ENCODE measurements at places on chromosomes 4 and X. TPM values are rescaled to one million over a fixed set of nuclear protein-coding genes. Genes with fewer than 3 reads are reported as not detected.

The ZNF827 gene
- 5.7 TPM for total RNA-seq

The SLC34A2 gene
- not detected for total RNA-seq

The CCKAR gene
- total RNA-seq: not detected

The DMD gene
- total RNA-seq: 10.9 TPM

The NKRF gene
- 10.5 TPM for total RNA-seq

The PORCN gene
- 38.1 TPM for total RNA-seq

The TEC gene
- 0.08 TPM for total RNA-seq

The TMEM31 gene
- not detected for total RNA-seq

The ERCC6L gene
- total RNA-seq: 2.2 TPM

The LRIT3 gene
- not detected for total RNA-seq

The CWH43 gene
- 14.8 TPM for total RNA-seq

The SYTL4 gene
- 0.39 TPM for total RNA-seq

The PRICKLE3 gene
- total RNA-seq: 21.5 TPM

The TMEM128 gene
- total RNA-seq: 28.2 TPM

The FGFBP2 gene
- not detected for total RNA-seq

The XAGE1A gene
- not detected for total RNA-seq

The ADGRG2 gene
- total RNA-seq: not detected

The VCX3B gene
- total RNA-seq: not detected

The GNRHR gene
- not detected for total RNA-seq

The GPM6B gene
- total RNA-seq: 0.19 TPM

The MSN gene
- total RNA-seq: 431 TPM

The UGT8 gene
- 0.61 TPM for total RNA-seq

The GAGE1 gene
- total RNA-seq: not detected

The DMP1 gene
- not detected for total RNA-seq

The CD38 gene
- total RNA-seq: not detected

The RFC1 gene
- 27.2 TPM for total RNA-seq

The LNX1 gene
- total RNA-seq: 0.39 TPM

The CT45A3 gene
- not detected for total RNA-seq

The RHOXF1 gene
- total RNA-seq: not detected

The IQCM gene
- total RNA-seq: not detected

The SLC4A4 gene
- 0.86 TPM for total RNA-seq

The DBET gene
- under 0.01 TPM for total RNA-seq

The REPS2 gene
- total RNA-seq: 0.38 TPM

The SLC6A14 gene
- total RNA-seq: 0.04 TPM

The MAOB gene
- not detected for total RNA-seq

The RRH gene
- total RNA-seq: not detected

The CLNK gene
- total RNA-seq: not detected

The POU4F2 gene
- not detected for total RNA-seq

The NEK1 gene
- total RNA-seq: 6.5 TPM

The HTR2C gene
- not detected for total RNA-seq

The SPANXN4 gene
- not detected for total RNA-seq

The FAM47A gene
- not detected for total RNA-seq

The RNF212 gene
- 1.2 TPM for total RNA-seq

The WNK3 gene
- 0.53 TPM for total RNA-seq

The SHROOM3 gene
- total RNA-seq: 15.1 TPM

The FGF13 gene
- not detected for total RNA-seq

The NPFFR2 gene
- not detected for total RNA-seq

The GAGE12E gene
- not detected for total RNA-seq

The PPEF1 gene
- total RNA-seq: not detected

The CDX4 gene
- total RNA-seq: not detected

The IL15 gene
- 0.15 TPM for total RNA-seq

All from hair follicular keratinocyte (primary cell).